ENCODE measurements at places on chromosomes 2 and 18.

DNA sequence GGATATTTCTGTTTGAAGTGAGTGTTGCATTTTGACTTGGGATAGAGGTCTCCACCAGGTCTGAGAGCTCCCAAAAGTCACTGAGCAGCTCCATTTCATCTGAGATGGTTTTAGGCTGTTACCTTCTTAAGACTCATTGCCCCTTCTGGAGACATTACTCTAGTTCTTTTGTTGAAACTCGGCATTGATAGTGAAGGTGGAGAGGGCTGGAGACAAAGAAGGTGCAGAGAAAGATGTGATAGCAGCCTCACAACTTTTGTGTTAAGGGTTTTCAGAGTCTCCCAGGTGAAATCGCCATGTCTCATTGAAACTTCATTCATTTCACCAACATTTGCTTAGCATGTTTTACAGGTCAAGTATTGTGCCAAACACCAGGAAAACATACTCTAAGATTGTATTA, 219.6 kb downstream of the INSIG2 start:
- no peak for DNase-seq

DNA sequence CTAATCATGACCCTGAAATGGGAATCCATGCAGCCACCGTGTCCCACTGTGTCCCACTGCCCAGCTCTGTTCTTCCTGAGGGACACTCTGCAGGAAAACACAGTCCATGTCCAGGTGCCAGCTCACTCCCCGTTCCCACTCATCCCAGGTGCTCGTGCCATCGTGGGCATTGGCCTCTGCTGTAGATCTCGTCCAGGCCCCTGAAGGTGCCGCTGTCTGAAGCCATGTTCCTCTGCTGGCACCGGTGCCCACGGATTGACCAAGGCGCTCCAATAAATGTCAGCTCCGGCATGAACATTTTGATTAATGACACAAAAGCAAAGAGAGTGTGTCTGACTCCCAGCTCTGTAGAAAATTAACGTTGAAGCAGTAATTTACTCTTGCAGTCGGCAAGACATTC, 280.1 kb upstream of the SALL3 start:
- no peak for DNase-seq

- no peak for DNase-seq
Observed at GRCh38 chr2:133374781-133375180, 193.5 kb downstream of the NCKAP5 start.

DNA sequence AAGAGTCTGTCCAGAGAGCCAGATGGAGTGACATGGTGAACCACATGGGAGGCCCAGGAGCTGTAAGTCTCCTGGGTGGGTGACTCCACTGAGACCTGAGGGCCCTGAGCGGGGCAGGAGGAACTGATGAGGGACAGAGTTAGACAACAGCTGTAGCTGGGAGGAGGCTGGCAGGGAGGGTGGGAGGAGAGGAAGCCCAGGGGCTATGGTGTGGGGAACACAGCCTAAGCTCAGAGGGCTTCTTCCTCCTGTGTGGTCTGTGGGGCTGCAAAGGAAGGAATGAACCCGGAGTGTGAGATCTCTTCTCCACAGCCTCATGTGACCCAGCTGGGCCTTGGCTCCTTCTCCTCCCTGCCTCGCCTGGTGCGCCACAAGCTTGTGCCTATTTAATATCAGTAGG, 395.6 kb upstream of the HS6ST1 start:
- no peak for DNase-seq

- DNase-seq, result no peak
Observed at GRCh38 chr2:18559531-18560030, 872 bp downstream of the RDH14 start.

GRCh38 chr2:61367177-61367576, 103.7 kb downstream of the USP34 start:
- DNase-seq, result no peak

- no peak for DNase-seq
Observed at GRCh38 chr2:19860022-19860421, 41.8 kb downstream of the TTC32 start.

DNA sequence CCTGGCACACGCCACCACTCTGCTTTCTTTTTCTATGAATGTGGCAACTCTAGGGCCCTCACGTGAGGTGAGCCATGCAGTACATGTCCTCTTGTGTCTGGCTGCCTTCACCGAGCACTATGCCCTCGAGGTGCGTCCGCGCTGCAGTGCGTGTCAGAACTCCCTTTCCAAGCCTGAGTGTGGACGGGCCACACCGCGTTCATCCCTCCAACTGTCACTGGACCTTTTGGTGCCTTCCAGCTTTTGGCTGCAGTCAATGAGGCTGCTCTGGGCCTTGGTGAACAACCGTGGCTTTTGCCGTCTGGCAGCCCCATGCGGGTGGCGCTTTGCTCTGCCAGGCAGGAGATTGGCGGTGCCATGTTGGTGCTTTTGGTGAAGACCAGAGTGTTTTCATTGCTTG, 74.0 kb downstream of the TSHZ1 start:
- DNase-seq, result no peak

DNA sequence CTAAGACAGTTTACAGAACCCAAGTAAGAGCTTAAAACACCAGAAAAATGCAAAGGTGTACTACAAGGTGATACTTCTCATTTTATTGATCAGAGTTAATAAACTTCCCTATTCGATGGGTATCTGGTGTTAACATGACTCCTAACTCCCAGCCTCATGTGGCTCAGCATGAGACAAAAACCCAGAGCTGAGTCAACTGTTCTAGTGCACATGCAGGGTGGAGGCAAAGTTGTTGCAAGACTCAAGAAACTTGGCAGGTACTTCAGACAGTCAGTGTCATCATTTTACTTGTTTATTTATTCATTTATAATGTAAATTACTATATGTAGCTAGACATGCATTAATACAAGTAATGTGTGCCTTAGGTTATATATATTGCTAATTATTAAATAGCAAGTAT, 216.6 kb upstream of the DSEL start:
- no peak for DNase-seq

GRCh38 chr2:109129356-109129920, 433 bp downstream of the SH3RF3 start:
- DNase-seq, result no peak

GRCh38 chr2:159616286-159616701, at the start of gene BAZ2B:
TSS of gene BAZ2B (minus strand) at chr2:159616548. CDS start at chr2:159478719, 137,829 bp downstream.
- DNase-seq, result peak; percentile 19

GRCh38 chr18:70499218-70499691, 210.4 kb downstream of the SOCS6 start:
- peak; percentile 6 for DNase-seq

- DNase-seq, result no peak
Observed at GRCh38 chr2:55771612-55772011, 78.0 kb upstream of the PNPT1 start.

DNA sequence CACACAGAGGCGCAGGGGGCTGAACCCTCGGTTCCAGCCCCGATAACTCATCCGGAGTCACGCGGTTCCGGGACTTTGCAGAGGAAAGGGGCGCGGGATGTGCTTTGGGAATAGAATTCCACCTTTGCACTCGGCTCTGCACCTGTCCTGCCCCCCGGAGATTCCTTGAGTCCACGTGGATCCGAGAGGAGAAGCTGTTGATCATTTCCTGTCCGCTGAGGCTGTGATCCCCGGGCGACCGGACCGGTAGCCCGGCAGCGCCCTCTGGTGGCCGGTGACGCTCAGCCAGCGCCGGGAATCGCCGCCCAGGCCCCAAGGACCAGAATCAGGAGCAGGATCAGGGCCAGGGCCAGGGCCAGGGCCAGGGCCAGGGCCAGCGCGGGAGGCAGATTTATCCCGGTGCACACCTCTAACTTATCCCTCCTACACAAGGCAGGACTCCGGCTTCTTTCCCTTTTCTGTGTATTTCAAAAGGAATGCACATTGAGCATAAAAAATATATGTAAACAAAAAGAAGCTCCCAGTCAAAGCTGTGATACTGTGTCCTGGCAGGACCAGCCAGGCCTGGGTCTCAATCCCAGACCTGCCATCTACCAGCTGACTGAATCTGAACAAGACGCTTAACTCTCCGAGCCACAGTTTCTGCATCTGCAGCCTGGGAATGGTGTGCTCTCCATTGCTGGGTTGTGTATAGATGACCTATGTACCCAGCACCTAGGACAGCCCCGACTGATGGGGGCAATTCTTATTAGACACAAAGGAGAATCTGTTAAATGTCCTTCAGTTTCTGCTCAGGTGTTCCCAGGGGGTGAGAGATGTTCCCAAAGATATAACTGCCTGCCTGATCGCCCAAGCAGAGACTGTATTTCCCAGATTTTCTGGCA, 8.5 kb upstream of the SPATA3 start:
- peak; percentile 89 for DNase-seq

- DNase-seq, result peak; percentile 7
Observed at GRCh38 chr2:69946351-69947324, 14.8 kb downstream of the ASPRV1 start.

DNA sequence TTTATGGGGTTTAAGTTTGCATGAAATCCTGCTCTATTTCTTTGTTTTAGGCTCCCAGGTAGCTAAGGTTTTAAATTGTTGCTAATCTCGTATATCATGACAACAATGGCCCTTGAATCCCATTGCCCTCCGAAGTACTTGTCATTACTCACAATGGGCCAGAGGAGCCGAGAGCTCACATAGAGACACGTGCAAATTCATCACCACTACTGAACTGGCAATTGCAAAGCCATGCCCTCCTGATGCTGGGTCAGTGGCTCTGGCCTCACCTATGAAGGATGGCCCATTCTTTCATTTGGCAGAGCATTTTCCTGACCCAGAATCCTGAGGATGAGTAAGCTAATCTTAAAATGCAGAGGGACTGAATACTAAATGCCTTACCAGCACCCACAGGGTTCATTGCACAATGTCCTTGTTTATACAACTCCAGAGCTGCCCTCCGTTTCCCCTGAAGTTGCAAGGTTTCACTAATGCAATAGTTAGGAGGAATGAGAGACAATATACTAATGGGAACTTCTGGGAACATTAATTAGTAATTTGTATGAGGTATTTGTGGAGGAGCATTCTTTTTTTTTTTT, 71.6 kb upstream of the GAREM1 start:
- DNase-seq, result no peak

DNA sequence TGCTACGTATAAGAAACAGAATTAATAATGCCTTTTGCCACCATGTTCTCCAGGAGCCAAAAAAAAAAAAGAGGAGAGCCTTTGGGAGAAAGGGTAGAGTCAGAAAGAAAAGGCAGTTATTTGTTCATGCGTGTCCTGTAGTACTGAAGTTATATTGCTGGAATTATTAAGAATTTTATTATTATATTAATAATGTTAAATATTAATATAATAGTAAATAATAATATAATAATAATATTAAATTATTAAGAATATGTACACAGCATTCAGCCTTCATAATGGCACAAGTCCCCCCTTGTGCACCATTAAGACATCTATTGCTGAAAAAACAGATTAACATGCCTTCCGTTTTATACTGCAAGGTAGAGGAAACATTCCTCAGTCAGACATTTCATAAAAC, 8.1 kb downstream of the REG1A start:
- no peak for DNase-seq

DNA sequence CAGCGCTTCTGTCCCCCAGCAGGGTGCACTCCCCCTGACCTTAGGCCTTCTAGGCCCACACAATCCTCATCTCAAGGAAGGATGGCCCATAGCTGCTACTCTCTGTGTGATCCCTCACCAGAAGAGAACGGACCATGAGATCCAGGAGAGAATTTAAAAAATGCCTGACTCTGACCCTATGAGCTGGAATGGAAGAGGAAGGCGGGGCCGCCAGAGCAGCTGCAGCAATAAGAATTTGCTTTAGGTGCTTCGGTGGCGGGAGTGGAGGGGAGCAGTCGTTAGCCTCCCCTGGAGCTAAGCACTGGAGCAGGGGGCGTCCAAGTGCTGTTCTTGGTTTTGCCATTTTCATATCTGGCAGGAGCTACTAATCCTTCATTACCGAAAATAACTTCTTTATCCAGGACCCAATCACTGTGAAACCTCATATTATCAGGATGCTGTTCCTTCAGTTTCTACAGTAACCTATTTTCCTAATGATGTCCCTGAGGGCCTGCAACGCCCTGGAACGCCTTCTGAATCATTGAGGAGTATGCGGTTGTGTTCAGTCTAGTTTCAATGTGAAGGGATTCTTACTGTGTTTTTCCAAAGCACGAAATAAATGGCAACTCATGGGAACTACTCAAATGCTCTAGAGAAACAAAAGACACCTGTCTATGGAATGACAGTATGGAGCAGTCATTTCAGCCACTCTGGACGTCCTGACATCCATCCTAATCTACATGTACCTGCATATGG, 105.1 kb upstream of the SIX2 start:
- DNase-seq, result no peak

DNA sequence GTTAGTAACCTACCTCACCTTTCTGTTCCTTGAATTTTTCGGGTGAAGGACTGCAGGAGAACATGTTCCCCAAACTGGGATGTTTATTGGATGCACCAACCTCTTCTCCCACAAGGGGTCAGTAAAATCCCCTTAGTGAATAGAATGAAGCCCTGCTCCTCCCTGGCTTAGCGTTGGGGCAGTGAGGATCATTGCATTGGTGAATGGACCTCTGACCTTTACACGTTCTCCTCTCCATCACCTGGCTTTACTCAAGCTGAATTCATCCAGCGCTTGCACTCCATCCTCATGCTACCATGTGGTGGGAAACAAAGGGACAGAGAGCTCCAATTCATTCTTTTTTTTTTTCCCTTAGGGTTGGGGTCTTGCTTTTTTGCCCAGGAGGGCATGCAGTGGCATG, 157.2 kb downstream of the MIB1 start:
- DNase-seq, result peak; percentile 34

DNA sequence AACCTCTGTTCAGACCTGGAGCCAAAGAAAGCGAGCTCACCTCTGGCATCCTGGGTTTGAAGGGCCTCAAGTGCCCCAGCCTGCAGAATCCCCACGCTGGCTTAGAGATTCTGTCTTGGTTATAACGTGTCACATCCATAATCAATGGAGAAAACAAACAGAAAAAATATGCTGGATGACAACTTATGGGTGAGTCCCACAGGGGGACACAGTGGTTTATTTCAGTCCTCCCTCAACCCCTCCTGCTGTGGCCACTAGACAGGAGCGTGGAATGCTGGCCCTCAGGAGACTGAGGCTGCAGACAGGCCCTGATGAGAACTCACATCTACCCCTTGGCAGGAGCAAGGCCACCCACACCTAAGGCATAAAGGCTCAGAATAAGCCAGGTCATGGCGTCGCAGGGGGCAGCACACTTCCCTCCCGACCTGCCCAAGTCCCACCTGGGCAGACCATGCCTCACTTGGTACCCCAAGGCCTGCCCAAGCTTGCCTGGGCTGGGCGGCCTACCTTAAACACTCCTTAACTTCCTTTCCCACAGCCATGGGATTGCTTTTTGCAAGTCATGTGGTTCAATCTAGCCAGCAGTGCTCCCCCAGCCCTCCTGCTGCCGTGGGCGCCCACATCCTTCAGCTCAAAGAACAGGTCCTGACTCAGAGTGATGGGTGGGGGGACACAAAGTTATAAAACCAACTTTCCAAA, 19.9 kb downstream of the COX7A2L start:
- DNase-seq, result no peak
